Activated gamma-delta T cell treated with Interleukin-2 at 50 U/mL for 16 hours (primary cell): ENCODE measurements at places on chromosomes 2 and 18.
A peak's percentile ranks its signal among the peaks of the same experiment; 100 is the strongest.

- DNase-seq = peak; percentile 47
Observed at GRCh38 chr18:13313006-13313686, 94.6 kb downstream of the LDLRAD4 start.

DNA sequence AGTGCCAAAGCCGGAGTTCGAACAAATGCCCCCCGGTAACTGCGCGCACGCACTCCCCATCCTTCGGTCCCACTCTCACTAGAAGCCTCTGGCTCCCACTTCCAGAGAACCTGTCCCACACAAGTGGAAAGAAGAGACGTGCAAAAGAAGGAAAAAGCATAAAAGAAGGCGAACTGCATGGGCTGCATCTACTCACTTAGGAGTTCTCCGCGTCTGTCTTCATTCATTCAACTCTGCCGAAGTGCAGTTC lies 312 bp downstream of the NR4A2 start:
- no peak for DNase-seq

- no peak for DNase-seq
Observed at GRCh38 chr2:64548761-64549160, 24.6 kb downstream of the AFTPH start.

DNA sequence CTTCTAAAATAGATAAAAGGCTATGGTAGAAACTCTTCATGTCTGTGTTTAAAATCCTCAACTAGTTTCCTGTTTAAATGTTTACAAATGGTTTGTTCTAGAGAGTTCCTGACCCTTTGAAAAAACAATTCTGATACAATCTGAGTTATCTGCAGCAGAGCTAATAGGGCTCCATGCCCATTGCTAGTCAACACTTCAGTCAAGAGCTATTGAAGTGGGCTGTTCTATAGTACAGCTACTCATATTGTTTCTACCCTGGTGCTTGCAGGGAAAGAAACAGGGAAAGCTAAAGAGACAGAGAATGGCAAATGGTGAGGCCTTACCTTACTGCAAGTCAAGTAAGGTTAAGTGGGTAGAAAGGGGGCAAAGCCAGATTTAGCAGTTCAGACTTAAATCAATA lies 112.3 kb upstream of the CAVIN2 start:
- DNase-seq = no peak

DNA sequence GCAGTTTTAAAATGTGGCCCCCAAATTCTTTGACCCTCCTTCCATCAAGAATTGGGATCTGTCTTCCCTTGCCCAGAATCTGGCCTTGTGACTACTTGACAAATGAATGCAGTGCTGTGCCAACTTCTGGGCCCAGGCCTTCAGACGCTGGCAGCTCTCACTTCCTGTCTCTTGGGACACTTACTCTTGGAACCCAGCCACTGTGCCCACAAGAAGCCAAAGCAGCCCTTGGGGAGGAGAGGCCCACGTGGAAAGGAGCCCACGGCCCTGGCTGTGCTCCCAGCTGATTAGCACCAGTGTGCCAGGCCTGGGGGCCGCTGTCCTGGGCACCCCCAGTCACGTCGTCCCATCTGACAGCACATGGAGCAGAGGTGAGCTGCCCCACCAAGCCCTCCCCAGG lies 56.6 kb downstream of the RPL37A start:
- no peak for DNase-seq

- peak; percentile 11 for DNase-seq
Observed at GRCh38 chr2:46298522-46299353, 1.5 kb downstream of the EPAS1 start.

- DNase-seq = no peak
Observed at GRCh38 chr18:63346031-63346430, 21.0 kb downstream of the KDSR start.

- no peak for DNase-seq
Observed at GRCh38 chr2:146986161-146986560, 858.7 kb upstream of the ACVR2A start.

GRCh38 chr2:163086940-163087339 lies 248.4 kb upstream of the KCNH7 start:
- DNase-seq = no peak

DNA sequence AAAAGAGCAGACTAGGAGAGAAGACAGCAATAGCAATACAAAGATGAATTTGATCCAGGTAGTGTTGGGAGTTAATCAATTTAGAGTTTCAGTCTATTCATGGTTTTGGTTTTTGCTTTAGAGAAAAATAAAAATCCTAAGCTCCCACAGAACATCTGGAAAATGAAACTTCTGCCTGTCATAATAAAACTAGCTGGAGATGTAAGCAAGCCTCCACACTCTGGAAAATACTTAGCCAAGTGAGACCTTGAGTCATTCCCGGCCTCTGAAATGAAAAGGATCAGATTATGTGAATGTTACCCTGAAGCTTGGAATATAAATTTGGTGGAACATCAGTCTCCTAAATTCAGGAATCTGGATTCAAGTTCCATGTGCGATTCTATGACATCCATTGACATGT lies 485.6 kb upstream of the SPRED2 start:
- no peak for DNase-seq

- DNase-seq = no peak
Observed at GRCh38 chr2:46988733-46989481, 73.3 kb upstream of the MCFD2 start.

- DNase-seq = no peak
Observed at GRCh38 chr2:118481299-118481698, 366.1 kb downstream of the EN1 start.

DNA sequence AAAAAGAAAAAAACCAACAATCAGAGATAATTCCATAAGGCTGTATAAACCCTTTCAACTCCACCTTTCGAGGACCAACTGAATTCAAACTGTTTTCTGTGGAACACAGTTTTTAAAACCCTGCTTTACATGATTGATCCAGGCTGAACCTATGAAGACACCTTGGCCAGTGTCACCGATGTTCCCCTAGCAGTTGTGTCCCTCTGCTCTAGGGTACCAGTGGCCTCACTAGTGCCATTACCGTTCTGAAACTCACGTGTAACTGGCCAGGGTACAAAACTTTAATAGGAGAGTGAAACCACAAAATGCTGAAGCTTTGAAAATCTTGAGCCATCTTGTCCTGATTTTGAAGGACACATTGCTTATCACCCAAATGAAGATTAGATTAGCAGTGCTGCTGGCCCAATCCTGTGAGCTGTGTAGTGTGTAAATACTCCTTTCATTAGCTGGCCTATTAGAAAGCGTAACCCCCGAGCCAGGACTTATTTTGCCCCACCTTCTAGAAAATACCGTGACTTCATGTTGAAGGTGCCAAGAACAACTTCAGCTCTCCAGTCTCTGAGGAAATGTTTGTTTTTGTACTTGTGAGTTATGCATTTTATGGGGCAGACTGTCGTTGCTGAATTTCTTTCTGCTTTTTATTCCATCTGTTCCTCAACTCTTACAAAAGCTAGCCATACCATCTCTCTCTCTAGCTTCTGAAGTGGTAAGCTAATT lies 147.8 kb upstream of the MAP3K20 start:
- no peak for DNase-seq

- no peak for DNase-seq
Observed at GRCh38 chr2:200797242-200797770, 14.4 kb upstream of the BZW1 start.

GRCh38 chr2:80496775-80497174 lies 192.2 kb upstream of the LRRTM1 start:
- DNase-seq = no peak

DNA sequence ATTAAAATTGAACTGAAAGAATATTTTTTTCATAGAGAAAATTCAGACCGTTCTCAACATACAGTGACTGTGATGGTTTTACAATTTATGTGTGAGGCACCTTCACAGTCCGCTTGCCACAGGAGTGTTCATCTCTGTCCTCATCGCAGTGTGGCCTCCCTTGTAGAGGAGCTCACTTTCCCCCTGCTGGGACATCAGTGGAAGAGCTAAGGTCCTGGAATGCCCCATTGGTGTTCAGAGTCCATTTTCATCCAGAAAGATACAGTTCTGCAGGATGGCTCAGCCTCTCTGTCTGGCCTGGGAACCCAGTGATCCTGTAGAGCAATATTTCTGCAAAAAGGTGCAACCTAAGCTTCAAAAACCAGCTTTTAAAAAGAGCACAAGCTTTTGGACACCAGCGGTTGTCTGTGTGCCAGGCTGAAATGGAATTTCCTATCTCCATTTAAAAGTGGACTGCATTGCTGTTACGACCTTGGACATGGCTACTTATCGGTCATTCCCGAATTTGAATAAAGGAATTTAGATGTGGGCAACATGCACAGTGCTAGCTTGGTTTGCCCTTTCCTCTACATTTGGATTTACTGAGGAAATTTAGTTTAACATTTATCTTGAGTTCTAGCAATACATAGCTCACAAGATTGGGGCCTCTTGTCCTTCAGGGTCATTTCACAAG lies 26.7 kb upstream of the FAM237A start:
- no peak for DNase-seq

GRCh38 chr2:6068429-6068828 lies 376.2 kb downstream of the SOX11 start:
- DNase-seq = no peak

DNA sequence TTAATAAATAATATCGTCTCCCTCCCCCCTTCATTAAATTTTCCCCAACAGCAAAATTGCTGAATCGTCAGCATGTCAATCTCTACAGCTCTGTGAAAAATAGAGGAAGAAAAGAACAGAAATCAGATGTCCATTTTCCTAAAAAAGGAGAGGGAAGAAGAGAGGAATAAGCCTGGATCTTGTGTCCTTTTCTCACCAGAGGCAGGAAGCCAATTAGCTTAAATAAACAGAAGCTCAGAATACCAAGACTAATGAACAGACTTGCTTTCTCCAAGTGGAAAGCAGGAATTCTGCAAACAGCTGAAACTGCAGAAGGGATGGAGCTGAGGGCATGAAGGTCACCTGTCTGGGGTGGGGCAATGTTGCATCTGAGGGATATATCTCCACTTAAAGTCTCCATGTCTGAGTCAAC lies 265.7 kb downstream of the CCDC85A start:
- DNase-seq = no peak

DNA sequence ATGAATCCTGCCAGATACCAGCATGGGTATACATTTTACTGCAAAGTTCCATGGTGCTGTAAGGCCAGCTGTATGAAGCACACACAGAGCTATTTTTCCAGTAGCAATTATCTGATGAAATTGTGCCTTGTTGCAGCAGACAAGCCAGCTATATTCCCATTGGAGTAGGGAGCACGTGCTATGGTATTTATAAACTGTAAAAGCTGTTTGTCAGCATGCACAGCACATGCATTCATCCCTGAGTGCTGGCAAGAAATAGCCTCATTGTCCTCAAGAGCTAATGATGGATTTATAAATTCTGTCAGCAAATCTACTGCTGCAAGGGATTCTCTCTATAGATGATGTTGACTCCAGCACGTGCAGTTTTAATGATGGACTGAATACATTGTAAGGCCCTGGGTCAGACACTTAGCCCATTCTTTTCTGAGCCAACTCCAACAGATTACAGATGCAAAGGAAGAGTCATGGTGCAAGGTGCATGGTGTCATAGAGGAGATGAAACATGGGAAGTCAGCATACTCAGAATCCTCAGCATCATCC lies 61.7 kb downstream of the KCNS3 start:
- DNase-seq = no peak

DNA sequence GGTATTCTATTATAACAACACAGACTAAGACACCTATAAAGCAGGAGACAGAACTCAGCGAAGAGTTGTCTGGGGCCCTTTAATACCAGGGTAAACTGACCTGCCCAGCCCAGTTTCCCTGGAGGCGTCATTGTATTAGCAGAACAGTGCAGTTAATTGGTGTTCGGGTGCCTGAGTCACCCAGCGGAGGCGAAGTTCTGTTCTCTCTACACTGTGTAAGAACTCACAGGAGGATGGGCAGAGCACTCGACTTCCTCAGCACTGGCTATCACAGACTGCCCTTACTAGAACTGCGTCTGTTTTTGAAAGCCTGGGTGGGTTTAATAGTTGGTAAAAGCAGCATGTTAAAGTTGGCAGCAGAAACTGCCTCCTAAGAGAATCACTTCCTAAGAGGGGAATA lies 106.5 kb upstream of the ATP8B1 start:
- no peak for DNase-seq

GRCh38 chr2:236240228-236240990 lies 23.8 kb downstream of the ASB18 start:
- no peak for DNase-seq

- no peak for DNase-seq
Observed at GRCh38 chr2:9163306-9164111, 43.1 kb upstream of the ASAP2 start.

DNA sequence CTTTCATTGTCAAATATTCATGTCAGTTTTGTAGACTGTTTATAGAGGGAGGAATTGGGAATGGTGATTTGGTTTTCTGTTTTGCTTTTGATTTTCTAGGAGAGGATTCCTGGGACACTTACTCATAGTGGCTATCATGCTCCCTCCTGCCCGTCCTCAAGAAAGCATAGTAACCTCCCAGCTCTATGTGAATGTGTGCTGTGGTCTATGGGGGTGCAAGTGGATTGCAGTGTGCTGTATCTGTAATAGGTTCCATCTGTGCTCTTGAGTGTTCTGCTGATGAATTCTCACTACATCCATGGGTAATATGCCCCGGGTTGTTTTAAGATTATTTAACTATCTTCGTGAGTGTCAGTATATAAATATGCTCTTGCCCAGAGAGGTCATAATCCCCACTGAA lies 811.3 kb downstream of the CNTNAP5 start:
- DNase-seq = no peak

DNA sequence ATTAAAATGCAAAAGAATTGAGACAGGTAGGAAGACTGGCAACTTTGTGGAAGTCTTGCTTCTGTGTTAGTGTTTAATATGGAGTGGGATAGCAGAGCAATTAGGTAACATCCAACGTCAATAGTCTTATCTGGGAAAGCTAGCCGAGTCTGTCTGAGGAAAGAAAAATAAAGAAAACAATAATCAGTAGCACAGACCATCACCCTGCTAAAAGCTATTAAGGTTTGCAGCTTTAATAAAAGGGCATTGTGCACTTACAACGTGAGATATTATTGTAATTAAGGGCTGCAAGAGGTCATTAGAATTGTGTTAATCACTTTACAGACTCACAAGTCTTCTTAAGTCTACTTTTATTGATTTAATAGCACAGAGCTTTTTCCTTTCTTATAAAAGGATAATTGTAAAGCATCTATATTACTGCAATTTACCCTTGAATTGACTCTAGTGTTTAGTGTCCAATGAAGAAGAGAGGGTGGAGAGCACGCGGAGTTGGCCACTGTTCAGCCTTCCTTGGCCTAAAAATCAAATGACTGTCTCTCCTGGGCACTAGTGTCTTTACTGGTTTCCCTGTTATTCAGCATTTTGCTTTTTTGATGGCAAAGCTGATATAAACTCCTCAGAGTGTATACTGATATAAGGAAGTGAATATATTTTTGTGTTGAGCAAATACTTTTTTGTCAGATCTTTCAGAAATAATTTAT lies 2.0 kb downstream of the CDH7 start:
- DNase-seq = no peak

- DNase-seq = no peak
Observed at GRCh38 chr2:225355788-225356187, 43.7 kb upstream of the NYAP2 start.
